ENCODE measurements at places on chromosomes 3 and 15.

GRCh38 chr3:185528532-185528931 is 23.9 kb downstream of the LIPH start:
- no peak for DNase-seq

GRCh38 chr15:68078365-68078764 is 24.2 kb downstream of the PIAS1 start:
- peak; percentile 4 for DNase-seq

DNA sequence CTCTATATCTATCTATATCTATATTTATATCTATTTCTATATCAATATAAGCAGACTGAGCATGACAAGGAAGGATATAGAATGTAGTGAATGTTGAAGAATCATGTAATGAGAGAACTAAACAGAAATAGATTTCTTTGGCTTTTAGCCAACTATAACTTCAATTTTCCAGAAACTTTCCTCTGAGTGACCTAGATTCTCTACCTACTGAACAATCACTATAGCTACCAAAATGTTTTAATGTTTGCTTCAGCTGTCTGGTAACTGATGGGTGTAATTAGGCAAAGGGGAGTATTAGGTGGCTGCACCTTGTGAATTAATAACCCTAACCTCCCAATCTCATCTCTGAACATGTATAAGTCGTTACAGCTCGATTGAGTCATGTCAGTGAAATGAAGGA is 76.4 kb upstream of the ROBO1 start:
- no peak for DNase-seq

DNA sequence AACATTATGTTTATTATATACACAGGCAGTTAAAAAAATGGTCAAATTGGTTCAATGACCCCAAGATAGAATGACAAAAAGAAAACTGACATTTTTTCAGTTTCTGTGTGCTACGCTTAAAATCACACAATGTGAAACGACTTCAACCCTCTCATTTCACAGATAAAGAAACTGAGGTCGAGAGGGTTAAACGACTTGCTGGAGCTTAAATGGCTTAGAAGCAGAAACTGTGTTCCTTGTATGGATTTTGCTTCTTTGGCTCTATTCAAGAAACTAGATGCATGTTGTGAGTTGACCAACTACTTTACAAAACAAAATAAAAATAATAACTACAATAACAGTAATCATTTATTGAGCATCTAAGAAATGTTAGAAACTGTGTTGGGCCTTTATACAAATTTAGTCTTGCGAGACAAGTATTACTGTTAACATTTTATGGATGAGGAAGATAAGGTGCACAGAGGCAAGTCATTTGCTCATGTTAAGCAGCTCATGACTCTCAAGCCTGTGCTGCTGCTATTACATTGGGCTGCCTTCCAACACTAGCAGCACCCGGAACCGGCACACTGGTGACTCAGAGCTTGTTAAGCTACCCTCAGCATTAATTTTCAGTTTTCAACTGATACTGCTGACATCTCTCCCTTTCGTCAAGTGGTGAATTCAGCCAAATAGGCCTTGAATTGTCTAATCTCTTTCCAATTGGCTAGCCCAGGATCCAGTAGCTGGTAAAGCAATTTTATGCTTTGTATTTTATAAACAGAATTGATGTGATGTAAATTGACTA is 487.6 kb downstream of the NAALADL2 start:
- peak; percentile 54 for DNase-seq

DNA sequence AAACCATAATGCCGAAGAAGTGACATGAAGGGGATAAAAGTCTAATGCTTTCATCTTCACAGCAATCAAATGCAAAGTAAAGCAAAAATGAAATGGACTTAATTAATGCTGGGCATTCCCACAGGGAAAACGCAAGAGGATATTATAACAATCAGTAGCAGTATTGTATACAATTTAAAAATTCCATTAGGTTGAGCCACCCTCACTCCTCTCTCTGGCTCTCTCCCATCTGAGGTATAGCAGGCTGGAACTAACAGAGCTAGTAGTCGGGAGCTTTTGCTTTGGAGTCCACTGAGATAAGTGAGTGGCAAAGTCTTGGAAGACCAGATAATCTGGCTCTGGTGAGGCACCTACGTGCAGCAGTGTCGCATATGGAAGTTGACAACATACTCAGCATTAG is 33.9 kb downstream of the DET1 start:
- DNase-seq: no peak

- no peak for DNase-seq
Observed at GRCh38 chr15:53536479-53537120, 222.9 kb downstream of the WDR72 start.

- DNase-seq: peak; percentile 52
Observed at GRCh38 chr3:126197854-126198584, 17.6 kb upstream of the ALDH1L1 start.

- no peak for DNase-seq
Observed at GRCh38 chr3:132615881-132616280, 18.8 kb downstream of the ACKR4 start.

DNA sequence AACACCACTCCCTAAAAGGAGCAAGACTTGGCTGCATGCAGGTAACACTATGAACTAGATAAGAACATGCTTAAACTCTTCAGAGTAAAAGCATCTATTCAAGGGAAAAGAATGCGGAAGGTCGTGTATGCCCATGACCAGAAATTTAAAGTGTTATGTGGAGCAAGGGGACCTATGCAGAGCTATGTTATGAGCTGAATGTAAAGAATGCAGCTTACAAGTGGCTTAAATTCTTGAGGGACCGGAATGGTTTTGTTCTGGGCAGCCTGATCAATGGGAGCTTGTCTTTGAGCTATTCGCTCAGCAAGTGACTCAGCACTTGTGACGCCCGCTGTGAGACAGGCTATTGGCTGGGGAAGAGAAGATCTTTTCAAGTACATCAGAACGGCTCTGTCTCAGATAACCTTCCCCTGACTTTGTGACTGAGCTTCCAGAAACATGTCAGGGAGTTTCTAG is 367.5 kb upstream of the THBS1 start:
- DNase-seq: no peak

DNA sequence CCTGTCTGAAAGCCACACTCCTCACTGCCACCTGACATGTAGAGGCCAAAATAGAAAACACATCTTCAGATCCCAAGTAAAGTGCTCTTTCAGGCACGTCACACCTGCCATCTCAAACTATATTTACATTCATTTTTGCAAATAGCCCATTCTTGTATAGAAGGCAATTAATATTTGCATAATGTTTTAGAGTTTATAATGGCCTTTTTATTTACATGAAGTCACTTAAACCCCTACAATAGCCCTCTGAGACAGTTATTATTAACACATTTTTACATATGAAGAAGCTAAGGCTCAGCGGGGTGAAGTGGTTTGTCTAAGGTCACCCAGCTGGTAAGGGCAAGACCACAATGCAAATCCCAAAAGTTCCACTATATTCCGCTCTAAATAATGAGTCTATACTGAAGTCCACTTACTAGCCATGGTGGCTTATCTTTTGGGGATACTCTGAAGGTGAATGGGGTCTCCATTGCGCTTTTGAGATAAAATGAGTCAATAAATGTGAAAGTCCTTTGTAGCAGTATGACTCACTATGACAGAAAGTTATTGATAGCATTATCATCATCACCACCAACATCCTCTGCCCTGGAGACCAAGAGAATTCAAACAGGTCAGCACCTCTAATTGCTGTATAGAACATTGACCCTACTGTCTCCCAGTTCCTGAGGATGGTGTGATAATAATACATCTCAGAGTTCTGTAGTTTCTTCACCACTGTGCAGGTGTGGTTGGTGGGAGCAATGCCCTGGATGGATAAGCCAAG is 155.9 kb upstream of the BCL6 start:
- DNase-seq: no peak

GRCh38 chr15:44163370-44163769 is 31.7 kb downstream of the FRMD5 start:
- DNase-seq: no peak

- DNase-seq: peak; percentile 21
Observed at GRCh38 chr3:13234666-13235065, 161.4 kb upstream of the IQSEC1 start.

- DNase-seq: no peak
Observed at GRCh38 chr15:31081056-31081455, 20.5 kb downstream of the TRPM1 start.

GRCh38 chr3:10319804-10320203 is 1.1 kb downstream of the SEC13 start:
- no peak for DNase-seq

- DNase-seq: peak; percentile 69
Observed at GRCh38 chr3:156816091-156816793, 9.9 kb upstream of the LEKR1 start.

GRCh38 chr3:151673974-151674373 is 59.8 kb upstream of the AADACL2 start:
- no peak for DNase-seq

- no peak for DNase-seq
Observed at GRCh38 chr3:43019006-43019809, 40.1 kb downstream of the GASK1A start.

DNA sequence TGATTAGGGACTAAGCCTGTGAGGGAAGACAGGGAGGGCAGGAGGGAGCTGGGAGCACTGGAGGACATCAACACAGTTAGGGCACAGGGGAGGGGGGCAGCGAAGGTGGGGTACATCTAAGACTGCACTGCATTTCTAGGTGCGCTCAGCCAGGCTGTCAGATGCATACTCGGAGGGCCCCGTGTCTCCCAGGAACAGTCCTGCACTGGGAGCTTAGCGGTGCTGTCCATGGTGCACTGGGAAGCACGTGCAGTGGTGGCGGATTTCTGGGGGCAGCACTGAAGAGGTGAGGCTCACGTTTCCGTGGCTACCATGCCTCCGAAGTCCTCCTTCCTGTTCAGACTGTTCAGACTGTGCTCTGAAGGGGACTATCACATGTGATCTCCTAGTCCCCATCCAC is 54.4 kb downstream of the ROPN1B start:
- DNase-seq: no peak

GRCh38 chr3:52068055-52068571 is 11.7 kb upstream of the DUSP7 start:
- DNase-seq: no peak

DNA sequence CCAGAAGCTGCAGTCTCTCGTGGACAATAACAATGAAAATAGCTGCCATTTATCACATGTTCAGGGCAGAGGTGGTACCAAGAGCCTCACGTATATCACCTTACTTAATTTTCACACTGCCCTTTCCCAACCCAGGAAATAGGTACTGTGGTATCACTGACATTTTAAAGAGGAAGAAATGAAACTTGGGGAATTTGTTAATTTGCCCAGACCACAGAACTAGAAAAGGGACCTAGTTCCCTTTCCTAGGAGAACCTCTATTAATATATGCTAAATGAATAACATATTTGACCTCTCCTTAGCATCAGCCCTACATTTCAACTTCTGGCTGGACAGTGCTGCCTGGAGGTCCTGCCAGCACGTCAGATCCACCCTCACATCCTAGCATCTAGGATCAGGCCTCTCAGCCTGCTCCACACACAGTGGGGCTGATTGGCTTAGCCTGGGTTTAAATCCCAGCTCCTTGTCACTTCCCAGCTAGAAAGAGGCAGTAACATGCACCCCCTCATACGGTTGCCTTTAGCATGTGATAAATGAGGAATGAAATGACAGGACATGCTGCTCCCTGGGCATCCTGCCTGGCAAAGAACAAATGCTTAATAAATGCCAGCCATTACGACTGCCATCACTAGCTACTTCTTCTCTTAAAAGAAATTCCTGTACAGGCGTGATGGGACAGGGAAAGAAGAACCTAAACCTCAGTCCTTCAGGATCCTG is 95.1 kb upstream of the TNFAIP8L3 start:
- no peak for DNase-seq

GRCh38 chr3:125605756-125606155 is 10.5 kb upstream of the OSBPL11 start:
- no peak for DNase-seq

- no peak for DNase-seq
Observed at GRCh38 chr3:42216931-42217333, 49.1 kb downstream of the CCK start.

DNA sequence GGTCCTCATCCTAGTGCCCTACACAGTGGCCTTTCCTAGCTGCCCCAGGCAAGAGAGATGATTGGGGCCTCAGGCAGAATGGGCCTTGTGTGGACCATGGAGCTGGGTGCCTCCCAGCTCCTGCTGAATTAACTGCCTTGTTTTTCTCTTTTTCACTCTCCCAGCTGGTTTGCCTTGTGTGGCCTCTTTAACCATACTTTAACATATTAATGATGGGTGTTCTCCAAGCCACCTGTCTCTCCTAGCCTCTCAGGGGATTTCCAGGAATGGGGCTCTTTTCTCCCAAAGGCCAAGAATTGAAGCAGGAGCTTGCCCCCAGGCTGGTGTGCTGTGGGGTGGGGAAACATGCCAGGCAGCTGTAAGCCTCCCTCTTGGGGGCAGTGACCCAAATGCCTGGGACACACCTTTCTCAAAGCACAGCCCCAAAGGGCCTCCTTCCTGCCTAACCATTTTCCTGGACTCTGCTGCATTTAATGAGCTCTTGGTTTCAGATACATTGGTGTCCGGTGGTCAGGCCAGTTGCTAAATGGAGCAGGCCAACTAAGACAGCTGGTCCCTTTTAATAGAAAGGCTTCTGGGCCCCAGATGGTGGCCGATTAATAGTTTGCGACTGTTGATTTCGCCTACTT is 5.6 kb downstream of the ALPK3 start:
- DNase-seq: no peak

- no peak for DNase-seq
Observed at GRCh38 chr3:129038121-129038855, 22.3 kb upstream of the GP9 start.

DNA sequence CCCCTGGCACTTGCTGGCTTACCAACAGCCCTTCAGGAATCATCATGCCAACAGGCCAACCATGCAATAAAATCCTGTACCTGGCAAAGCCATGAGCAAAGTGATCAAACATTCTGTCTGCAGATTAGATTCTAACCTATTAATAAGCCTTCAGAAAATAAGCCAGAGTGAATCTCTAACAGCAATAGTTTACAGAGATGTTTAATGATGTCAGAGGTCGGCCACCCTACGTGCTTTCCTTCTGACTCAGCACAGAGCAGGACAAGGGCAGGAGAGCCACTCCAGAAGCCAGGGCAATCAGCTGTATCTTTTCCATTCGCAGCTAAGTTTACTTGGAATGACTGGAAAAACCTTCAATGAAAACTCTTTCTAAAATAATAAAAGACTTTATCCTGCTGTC is 13.1 kb downstream of the COL8A1 start:
- DNase-seq: no peak

DNA sequence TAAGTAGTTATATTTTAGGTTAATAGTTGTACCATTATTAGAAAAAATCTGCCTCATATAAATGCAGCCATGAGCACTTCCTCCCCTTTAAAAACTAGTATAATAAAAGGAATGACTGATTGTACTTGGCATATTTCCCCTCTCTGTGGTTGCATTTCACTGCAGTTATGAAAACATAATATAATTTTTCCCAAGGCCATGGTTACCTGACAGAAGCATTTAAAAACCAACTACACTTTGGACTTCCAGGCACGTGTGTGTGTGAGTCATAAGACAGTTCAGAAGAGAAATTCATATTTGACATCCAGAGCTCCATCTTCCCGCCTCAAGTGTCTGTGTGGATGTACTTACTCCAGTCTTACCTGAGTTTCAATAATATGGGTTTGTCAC is 828.2 kb upstream of the CFAP20DC start:
- no peak for DNase-seq

Measured in hematopoietic multipotent progenitor cell (in vitro differentiated cells).